ENCODE measurements at places on chromosomes 2 and 18.
A peak's percentile ranks its signal among the peaks of the same experiment; 100 is the strongest.

GRCh38 chr2:67854103-67854743 is 208.6 kb downstream of the C1D start:
- no peak for DNase-seq

DNA sequence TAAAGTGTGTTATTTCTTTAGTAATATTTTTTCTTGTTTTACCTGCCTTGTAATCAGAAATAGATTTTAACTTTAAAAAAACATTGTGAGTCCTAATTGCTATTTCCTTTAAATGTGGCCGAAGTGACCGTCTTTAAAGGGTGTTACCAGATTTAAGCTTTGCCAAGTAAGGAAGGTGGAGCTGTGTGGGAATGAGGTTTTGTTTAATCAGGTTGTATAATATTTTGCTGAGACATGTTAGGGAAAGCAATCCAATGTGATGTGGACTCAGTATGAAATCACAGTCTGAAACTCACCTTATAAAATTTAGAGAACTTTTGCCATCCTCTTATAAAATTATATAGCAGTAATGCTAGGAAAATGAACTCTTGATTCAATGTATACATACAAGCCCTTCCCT is 32.9 kb upstream of the ITPRID2 start:
- no peak for DNase-seq

GRCh38 chr2:30185178-30185577 is 38.4 kb downstream of the YPEL5 start:
- no peak for DNase-seq

GRCh38 chr2:235618039-235618438 is 124.2 kb downstream of the AGAP1 start:
- DNase-seq, result peak; percentile 58

DNA sequence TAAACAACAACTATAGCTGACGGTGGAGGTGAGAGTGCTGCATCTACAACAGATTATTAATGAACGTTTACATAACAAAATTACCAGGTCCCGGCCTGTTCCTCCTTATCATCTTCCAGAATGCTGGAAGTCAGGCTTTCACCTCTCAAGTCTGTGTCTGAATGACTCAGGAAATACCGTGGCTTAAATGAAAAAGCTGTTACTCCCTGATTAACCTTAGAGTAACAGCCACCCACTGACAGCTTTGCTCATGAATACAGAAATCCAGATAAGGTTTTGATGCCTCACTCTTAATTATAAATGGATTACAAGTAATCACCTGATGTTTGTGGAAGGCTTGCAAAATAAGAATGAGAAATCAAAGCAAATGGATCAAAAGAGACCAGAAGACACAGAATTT is 885.3 kb upstream of the CELF4 start:
- no peak for DNase-seq

DNA sequence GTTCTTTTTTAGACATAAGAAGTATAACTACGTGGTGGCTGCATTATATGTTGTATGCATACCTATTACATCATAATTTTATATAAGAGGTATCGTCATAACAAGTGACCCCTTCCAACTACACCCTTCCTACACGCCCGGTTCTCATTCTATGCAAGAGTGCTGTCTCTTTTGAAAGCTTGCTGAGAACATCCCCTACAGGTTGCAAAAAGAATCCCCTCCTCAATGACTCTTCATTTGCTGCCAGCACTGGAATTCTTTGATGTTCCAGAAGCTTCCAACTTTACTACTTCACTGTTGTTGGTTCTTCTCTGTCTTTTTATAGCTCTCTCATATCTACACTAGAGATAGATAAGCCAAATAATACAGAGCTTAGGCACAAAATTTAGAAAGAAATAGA is 66.4 kb downstream of the CDH7 start:
- DNase-seq, result no peak

DNA sequence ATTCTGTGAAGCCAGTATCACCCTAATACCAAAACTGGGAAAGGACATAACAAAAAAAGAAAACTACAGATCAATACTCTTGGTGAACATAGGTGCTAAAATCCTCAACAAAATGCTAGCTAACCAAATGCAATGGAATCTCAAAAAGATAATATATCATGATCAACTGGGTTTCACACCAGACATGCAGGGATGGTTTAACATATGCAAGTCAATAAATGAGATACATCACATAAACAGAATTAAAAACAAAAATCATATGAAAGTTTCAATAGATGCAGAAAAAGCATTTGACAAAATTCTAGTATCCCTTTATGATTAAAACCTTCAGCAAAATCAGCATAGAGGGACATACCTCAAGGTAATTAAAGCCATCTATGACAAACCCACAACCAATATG is 198.2 kb upstream of the NDUFV2 start:
- no peak for DNase-seq

DNA sequence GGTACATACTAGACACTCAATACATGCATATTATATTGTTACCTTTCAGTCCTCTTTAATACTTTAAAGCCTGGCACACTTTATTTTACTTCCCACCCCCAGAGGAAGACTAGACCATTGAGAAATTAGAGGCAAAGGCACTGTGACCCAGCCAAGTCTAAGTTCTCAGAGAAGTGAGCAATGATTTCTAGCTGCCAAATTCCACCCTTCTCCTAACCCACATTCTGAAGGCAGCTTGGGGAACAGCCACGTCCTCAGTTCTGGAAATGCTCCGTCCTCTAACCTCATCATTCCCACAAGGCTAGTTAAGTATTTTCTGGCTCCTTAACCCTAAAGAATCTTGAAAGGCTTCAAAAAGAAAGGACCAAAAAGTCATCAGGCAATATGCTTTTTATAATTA is 86.6 kb downstream of the COL5A2 start:
- DNase-seq, result peak; percentile 23

GRCh38 chr2:156341452-156342253 is 9.1 kb upstream of the NR4A2 start:
- peak; percentile 90 for DNase-seq

GRCh38 chr2:144430722-144431391 is 89.1 kb downstream of the ZEB2 start:
- DNase-seq, result no peak

DNA sequence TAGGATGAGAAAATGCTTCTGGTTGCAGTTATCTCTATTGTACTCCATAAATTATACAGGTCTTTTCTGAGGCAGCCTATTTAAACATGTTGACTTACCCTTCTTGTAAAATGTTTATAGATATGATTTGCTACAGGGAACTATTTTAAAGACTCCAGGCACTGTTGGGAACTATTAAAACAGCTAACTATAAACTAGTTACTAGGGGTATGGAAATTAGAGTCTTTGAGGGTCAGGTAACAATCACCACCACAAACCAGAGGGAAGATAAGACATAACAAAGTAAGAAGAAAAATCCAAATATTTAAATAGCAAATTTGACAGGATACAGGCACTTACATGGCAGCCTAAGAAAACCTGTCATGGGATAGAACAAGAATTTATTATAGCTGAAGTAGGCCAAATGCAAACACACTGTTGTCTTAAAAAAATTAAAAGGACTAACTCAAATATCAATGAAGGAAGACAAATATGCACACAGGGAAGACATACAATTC is 251.0 kb upstream of the CWC22 start:
- DNase-seq, result no peak

- no peak for DNase-seq
These were observed 78.8 kb downstream of the MYL12B start for GRCh38 chr18:3340682-3341097.

- no peak for DNase-seq
These were observed 23.3 kb upstream of the AMMECR1L start for GRCh38 chr2:127909019-127909418.

DNA sequence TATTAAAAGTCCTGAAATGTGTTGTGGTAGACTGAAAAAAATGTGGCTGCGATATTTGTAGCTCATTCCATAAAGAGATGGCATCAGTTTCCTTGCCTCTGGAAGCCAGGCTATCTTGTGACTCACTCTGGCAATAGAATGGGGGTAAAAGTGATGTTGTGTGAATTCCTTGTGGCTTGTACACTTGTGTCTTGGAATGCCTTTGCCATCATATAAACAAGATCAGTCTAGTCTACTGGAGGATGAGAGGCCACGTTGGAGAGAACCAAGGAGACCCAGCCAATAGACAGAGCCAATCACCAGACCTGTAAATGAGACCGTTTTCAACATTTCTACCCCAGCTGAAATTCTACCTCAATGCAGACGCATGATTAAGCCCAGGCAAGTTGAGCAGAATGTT is 254.1 kb downstream of the TRIB2 start:
- DNase-seq, result peak; percentile 46

DNA sequence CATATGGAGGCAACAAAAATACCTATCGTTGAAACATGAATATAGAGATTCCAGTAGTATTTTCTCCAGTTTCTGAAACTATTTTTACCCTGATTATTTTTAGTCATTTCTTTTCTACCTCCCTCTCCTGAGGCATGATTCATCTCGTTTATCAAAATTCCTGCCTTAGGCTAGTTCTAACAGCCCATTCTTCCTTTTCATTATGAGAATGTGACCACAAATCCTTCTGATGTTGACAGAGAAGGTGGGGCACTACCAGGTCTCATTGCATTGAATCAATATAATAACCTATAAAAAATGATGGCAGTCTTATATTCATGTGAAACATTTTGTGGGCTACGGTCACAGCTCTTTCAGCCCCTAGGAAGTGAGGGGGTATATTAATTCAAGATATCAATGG is 406.5 kb upstream of the UBE2E3 start:
- DNase-seq, result peak; percentile 13

DNA sequence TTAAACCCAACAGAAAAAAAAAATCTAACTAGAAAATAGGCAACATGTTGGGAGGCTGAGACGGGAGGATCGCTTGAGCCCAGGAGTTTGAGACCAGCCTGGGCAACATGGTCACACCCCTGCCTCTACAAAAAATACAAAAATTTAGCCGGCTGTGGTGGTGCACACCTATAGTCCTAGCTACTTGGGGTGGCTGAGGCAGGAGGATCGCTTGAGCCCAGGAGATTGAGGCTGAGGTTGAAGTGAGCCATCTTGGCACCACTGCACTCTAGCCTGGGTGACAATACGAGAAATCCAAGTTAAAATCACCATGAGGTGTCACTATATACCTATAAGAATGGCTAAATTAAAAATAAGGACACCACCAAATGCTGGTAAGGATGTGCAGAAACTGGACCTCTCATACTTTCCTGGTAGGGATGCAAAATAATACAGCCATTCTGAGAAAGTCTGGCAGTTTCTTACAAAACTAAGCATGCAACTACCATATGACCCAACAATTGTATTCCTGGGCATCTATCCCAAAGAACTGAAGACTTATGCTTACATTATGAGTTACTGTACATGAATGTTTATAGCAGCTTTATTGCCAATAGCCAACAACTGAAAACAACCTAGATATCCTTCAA is 2.2 kb downstream of the SEPTIN10 start:
- DNase-seq, result no peak

- DNase-seq, result no peak
These were observed 23.0 kb upstream of the HS6ST1 start for GRCh38 chr2:128341621-128342020.

DNA sequence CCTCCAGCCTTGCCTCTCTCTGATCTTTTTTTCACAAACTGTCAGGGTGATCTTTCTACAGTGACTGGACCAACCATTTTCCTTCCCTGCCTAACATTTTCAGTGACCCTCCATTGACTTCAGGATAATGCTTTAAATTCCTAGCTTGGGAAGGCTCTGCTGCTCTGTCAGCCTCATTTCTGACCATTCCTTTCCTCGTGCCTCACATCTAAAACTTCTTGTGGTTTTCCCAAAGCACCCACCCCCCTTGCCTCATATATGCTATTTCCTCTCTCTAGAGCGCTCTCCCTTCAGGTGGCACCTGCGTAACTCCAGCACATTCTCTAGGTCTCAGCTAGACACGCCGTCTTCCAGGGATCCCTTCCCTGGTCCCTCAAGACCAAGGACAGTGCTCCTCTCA is 37.2 kb downstream of the DRC1 start:
- DNase-seq, result no peak

- no peak for DNase-seq
These were observed 5.1 kb downstream of the TXNL4A start for GRCh38 chr18:79983253-79983652.

- no peak for DNase-seq
These were observed 52.9 kb downstream of the TRIB2 start for GRCh38 chr2:12769492-12770105.

- peak; percentile 24 for DNase-seq
These were observed 1.2 kb downstream of the REV1 start for GRCh38 chr2:99488539-99489062.

GRCh38 chr2:72115110-72116080 is 32.3 kb downstream of the CYP26B1 start:
- peak; percentile 76 for DNase-seq

DNA sequence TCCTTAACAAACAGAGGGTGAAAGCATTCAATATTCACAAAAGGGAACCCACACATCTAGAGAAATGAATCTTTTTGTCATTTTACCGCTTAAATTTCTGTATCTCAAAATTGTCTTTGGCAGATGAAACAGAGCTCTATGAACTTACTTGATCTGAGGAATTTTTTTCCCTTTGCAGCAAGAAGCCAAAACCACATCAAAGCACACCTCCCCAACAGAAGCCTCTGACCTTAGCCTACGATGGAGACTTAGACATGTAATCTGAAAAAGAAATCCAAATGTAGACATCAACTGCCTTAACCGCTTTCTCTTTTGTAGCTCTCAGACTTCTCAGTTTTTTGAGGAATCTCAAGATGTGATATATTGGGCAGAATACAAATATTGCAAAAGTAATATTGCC is 287.9 kb upstream of the HNMT start:
- no peak for DNase-seq

GRCh38 chr18:22285361-22286140 is 116.2 kb downstream of the GATA6 start:
- no peak for DNase-seq

- no peak for DNase-seq
These were observed 84.9 kb downstream of the DGKD start for GRCh38 chr2:233439191-233439590.

GRCh38 chr2:142965443-142965842 is 88.0 kb downstream of the KYNU start:
- no peak for DNase-seq

- no peak for DNase-seq
These were observed 452.7 kb upstream of the HS6ST1 start for GRCh38 chr2:128771401-128771800.

DNA sequence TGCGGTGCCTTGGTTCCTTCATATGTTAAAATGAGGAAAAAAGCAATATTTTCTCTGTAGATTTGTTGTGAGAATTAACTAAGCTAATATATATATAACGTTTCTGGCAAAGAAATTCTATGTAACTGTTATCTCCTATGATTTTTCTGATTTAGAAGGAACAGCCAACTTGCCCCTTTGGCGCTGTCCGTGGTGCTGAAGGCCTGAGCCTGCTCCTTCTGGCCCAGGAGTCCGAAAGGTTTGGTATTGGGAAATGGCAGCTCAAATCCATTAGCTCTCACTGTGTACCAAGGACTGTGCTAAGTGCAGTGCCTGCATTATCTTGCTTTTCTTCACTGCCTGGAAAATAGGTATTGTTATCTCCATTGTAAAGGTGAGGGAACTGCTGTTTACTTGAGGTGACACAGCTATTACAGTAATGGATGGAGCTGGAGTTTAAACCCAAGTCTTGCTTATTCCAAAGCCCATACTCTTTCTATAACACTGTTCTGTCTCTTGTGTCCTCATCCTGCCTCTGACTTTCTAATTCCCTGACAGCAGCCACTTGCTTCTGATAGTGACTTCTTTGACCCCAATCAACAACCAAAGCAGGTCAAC is 52.2 kb downstream of the C1QL2 start:
- peak; percentile 18 for DNase-seq

GRCh38 chr2:166831930-166832329 is 56.4 kb upstream of the XIRP2 start:
- no peak for DNase-seq

Measured in AG08396 (cell line).